CD4-positive, alpha-beta memory T cell (primary cell): ENCODE measurements at places on chromosomes 1 and 21. TPM values are rescaled to one million over a fixed set of nuclear protein-coding genes. Genes with fewer than 3 reads are reported as not detected.

The SPRR2B gene
- not detected for total RNA-seq

The ZFP69 gene
- 4.3 TPM for total RNA-seq

The DONSON gene
- total RNA-seq = 13.7 TPM

The CLDN17 gene
- not detected for total RNA-seq

- peak; percentile 78 for DNase-seq
Measured at GRCh38 chr1:2840036-2840809, 38.7 kb upstream of the TTC34 start.

- no peak for DNase-seq
Measured at GRCh38 chr1:17200756-17201155, 4.2 kb upstream of the PADI1 start.

DNA sequence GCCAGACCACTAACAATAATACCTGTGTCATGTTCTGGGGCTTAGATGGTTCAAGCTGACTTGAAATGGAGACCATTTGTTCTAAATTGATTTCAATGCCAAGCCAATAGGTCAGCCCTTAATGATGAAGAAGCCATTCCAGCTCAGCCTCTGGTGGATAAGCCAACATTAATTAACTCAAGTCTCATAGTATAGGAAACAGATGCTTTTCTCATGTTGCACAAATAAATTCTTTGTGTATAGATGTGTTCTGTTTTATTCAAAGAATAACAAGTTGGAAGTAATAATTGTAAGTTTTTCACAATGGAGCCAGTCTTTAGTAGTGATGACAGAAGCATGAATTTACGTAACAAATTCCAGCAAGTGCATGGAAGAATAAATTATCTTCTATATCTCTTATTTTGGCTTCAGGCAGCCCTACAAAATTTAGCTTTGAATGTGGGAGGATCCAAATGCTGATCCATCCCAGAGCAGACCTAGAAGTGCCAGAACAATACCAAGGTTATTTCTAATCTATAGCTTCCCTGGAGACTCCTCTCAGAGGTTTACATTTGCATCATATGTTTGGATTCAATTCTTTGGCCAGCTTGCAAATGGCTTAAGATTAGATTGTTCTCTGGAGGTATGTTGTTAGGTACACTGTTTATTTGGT lies 42.2 kb upstream of the C1orf105 start:
- no peak for DNase-seq

DNA sequence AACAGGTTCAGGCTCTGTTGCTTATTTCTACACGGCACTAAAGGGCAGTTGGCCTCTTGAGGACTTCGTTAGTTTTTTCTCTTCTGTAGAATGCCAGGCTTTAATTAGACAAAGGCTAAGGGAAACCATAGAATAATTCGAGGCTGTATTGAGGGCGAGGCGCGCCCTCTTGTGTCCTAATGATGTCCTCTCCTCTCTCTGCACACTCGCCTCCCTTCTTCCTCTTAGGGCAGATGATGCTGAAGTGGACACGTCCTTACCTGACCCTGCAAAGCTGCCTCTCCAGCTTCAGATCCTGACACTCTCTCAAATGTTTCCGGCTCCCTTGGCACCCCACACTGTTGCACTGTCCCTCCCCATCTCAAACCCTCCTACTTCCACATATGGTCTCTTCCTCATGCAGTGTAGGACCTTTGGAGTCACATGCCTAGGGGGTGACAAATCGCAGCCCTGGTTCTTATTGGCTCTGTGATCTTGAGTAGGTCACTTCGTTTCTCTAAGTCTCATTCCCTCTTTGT lies 1.9 kb upstream of the ZSCAN20 start:
- DNase-seq = peak; percentile 49
